Activated CD4-positive, alpha-beta T cell treated with anti-CD3 and anti-CD28 coated beads, Interleukin-2, amount 10 ng/mL, durations not matched to agents 7 days and 5 days (primary cell): ENCODE measurements at places on chromosomes 6 and 20.

GRCh38 chr6:128209771-128210170, 308.9 kb upstream of the THEMIS start:
- DNase-seq: no peak

DNA sequence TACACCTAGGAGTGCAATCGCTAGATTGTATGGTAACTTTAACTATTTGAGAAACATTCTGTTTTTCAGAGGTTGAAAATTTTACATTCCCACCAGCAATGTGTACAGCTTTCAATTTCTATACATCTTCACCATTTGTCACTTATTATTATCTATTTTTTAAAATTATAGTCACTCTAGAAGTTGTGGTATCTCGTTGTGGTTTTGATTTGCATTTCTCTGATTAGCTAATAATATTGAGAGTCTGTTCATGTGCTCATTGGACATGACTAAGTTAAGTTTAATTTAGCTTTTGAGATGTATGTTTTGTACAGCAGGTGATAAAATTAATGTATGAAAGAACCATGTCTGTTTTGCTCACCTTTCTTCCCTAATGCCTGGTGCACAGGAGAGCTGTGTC, 34.8 kb upstream of the PLCB1 start:
- no peak for DNase-seq

DNA sequence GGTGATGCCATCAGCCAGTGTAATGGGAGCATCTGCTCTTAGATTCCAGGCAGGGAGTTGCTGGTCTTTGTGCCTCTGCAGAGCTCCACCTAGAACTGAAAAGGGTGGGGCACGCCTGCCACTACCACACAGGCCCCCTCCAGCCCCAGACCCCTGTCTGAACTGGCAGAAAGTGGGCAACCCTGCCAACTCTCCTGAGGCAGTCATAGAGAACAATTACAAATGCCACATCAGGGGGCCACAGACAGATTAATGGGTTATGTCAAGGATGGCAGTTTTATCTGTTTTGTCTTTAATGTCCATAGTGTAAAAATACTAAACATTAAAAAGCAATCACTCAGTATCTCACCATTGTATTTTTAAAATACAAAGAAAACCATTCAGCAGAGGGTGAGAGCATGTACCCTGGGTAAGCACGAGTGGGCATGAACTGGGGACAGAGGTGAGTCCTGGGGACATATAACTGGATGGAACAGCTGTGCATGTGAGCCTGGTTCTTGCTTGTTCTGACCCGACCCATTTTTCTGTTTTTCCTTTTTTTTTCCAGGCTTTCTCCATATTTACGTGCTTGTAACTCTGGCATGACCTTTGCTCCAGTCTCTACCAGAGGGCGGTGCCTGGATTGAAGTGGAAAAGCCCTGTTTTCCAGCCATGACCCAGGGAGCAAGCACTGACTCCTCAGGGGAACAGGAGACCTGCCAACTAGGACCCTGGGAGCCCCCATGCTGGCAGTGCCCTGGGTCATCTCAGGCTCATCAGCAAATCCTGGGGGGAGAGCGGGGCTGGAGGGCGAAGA, 8.2 kb downstream of the TRAF3IP2 start:
- DNase-seq: no peak

DNA sequence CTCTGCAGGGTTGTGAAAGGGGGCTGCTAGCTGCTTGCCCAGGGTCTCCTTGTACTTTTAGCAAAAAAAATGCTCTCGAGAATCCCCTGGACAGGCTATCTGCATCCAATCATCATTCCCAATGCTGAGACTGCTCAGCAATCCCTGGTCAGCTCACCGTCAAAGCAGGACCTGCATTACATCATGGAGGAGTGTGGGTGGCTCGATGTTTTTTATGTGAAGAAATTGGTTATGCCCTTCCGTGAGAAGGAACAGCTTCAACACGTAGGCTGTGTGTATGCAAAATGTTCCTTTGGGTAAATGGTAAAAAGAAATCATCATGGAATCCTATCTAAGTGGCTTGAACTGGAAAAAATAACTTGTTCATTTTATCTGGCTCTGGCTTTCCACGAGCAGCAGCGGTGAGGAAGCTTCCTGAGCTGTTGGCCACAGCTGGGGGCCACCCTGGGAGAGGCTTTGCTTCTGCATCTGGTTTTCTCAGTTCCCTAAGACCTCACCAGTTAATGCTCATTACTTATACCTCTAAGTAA, 111.4 kb downstream of the FYN start:
- DNase-seq: no peak

DNA sequence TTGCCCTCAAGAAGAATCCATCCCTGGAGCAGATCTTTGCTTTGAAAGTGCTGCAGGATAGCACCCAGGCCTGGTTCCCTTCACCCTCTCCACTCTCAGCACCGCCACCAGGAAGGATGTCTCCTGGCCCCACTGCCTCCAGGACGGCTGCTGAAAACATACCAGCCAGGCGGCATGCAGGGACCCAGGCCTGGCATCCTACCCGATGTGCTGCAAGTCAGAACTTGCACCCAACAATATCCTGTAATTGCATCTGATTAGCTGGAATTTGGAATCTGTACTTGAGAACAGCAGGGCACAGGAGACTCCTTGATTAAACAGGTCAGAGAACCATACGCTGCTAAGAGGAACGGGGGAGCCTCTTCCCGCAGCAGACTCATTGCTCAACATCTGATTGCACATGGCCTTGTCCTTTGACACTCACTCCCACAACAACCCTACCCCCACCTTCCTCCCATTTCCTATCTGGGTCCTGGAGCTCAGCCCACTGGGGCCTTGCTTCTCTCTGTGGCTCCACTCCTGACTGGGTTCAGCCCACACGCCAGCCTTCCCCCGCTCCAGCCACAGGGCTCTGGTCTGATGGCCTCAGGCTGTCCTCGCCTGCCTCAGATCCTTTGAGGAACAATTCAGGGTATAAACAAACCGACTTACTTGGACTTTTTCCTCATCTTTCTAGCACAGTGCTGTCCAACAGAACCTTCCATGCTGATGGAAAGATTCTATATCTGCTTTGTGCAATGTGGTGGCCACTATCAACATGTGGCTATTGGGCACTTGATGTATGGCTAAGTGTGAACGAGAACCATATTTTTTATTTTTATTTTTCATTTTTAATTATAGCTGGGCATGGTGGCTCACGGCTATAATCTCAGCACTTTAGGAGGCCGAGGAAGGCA, 78.0 kb downstream of the FGD2 start:
- no peak for DNase-seq

DNA sequence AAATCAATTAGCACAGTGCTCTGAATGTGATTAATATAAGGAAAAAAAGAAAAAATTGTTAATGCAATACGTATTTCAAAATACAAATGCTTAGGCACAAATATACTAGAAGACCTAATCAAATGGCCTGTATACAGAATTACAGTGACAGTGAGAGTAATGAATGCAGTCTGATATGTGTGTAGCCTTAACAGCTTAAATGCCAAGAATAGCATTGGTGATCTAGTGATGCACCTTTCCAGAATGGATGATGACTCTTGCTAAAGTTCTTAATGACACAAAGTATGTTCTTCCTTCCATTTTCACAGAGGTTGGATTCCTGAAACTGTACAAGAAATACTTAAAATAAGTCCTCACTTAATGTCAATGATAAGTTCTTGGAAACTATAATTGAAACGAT, 131.0 kb downstream of the CDKAL1 start:
- no peak for DNase-seq

DNA sequence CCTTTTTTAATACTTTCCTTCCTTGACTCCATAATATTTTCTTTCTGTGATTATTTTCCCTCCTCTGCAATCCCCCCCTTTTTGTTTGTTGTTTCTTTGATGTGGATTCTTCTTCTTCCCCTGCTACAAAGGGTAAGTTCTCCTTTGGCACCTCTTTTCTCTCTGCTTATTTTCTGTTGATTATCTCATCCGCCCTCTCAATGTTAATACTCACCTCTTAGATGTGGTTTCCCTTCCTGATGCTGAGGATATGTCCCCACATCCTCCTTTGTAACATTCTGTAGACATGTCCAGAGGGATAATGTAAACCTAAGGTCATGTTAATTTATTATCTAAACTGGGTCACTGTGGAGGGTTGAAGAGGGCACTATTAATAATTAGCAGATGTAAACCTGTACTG, 17.7 kb downstream of the FLRT3 start:
- no peak for DNase-seq

- no peak for DNase-seq
Measured at GRCh38 chr6:56370561-56371211, 123.3 kb upstream of the COL21A1 start.

DNA sequence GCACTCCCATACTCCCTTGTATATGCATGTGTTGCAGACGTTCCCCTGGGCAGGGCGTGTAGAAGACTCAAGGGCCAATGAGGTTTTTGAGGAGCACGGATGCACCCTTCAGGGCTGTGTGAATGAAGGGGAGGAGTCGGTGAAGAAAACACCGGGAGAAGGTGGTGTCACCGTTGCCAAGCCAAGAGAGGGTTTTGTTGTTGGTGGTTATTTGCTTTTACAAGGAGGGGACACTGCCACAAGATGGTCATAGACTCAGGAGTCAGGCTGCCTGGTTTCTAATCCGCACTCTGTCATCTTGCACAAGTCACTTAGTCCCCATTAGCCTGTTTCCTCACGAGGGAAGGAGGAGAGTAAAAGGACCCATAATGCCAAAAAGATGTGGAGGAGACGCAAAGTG, 124.0 kb downstream of the PXDC1 start:
- no peak for DNase-seq
